ENCODE measurements at places on chromosomes 6 and 20.

GRCh38 chr20:1887756-1888155 lies 7.5 kb upstream of the SIRPA start:
- no peak for DNase-seq

GRCh38 chr20:45229264-45230056 lies 8.3 kb downstream of the SEMG2 start:
- DNase-seq: peak; percentile 48

DNA sequence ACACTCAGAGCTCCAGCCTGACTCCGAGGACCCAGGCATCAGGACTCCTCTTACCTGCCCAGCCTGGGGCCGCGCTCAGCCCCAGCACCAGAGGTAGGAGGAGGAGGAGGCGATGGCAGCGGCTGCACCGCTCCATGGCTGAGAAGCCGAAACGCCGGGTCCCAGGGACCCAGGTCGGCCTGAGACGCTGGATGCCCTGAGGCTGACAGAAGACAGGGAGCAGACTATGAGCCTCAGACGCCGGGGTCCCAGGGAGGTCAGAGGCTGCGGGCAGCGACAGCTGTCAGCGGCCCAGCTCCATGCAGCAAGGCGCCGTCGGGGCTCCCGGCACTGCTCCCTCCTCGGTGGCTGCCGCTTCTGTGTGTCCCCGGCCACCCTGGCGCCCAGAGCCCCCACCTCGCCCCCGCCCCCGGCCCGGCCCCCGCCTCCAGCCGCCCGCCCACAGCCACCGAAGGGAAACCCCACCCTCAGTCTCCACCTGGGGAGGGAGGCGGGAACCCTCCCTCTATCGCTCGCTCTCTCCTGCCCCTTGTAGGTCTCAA lies at the start of gene COL11A2:
TSS of gene COL11A2 (minus strand) at position 363 of the 542 bp plus-strand sequence. CDS start at position 136, 227 bp downstream.
- DNase-seq: no peak

DNA sequence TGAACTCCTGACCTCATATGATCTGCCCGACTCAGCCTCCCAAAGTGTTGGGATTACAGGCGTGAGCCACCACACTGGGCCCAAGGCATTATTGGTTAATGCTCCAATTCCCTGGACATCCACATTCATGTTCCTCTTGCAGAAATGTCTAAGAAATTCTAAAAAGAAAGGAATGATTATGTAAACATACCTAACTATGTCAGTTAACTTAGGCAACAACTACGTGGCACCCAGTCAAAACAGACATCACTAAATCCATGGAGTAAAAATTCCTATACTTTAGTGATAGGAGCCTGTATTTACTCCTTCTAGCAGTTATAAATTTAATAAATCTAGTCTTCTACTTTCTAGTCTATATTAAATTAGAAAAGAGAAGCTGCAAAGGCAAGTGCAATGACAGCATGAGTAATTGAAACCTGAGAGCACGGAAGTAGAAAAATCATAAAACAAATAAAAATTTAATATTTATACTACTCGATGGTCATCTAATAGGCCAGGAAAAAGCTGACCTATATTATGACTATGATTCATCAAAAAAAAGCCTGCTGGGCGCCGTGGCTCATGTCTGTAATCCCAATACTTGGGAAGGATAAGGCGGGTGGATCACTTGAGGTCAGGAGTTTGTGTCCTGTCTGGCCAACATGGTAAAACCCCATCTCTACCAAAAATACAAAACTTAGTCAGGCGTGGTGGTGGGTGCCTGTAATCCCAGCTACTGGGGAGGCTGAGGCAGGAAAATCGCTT lies 4.2 kb downstream of the AHI1 start:
- DNase-seq: no peak

- no peak for DNase-seq
Measured at GRCh38 chr6:68575765-68576439, 59.2 kb upstream of the ADGRB3 start.

DNA sequence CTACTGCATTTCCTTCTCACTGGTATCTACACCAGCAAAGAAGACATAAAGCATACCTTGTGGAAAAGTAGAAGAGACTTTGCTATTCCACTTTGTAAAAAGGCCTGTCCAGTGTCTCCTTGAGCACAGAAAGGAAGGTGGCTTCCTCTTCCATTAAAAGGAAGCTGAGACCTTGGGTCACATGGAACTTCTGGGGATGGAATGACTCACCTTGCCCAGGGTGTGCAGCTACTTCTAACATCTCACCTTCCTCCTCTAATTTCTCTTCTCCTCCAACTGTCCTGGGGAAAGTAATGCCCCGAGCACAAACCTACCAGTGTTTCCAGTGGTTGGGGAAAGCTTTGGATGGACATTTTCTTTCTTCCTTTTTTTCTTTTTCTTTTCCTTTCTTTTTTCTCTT lies 848.8 kb upstream of the MAP3K7 start:
- no peak for DNase-seq

- no peak for DNase-seq
Measured at GRCh38 chr6:50853939-50854338, 35.3 kb downstream of the TFAP2B start.

- peak; percentile 56 for DNase-seq
Measured at GRCh38 chr20:48656661-48657211, 171.1 kb downstream of the PREX1 start.

- peak; percentile 63 for DNase-seq
Measured at GRCh38 chr20:45445805-45446562, 23.6 kb upstream of the WFDC2 start.

DNA sequence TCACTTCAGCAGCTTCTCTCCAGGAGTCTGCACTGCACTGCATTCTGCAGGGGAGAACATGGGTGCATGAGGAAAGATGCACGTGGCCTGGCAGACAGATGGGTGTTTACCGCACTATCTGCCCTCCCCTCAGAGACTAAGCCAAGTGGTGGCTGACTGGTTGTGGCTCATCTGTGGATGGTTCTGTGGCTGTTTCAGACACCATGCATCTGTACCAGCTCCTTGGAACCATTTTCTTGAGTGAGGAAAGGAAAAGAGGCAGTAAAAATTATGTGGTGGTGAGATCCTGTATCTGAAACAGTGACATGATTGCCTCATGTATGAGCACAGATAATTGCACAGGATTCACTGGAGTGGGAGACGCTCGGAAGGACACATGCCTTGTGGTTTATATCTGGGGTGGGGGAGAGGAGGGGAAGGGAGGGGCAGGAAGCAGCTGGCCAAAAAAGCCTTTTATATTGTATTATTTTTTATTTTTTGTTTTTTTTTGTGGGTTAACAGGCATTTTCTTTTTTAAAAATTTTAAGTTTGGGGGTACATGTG lies 161.7 kb downstream of the ERMARD start:
- no peak for DNase-seq

DNA sequence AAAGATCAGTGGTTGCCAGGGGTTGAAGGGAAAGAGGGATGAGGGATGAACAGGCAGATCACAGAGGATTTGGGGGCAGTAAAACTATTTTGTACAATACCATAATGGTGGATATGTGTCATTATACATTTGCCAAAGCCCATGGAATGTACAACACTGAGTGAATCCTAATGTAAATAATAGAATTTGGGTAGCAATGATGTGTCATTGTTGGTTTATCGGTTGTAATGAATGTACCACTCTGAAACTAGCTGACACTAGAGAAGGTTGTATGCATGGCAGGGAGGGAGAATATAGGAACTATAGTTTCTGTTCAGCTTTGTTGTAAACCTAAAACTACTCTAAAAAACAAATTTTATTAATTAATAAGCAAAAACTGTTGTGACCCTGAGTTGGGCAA lies 17.8 kb upstream of the ASF1A start:
- DNase-seq: no peak

DNA sequence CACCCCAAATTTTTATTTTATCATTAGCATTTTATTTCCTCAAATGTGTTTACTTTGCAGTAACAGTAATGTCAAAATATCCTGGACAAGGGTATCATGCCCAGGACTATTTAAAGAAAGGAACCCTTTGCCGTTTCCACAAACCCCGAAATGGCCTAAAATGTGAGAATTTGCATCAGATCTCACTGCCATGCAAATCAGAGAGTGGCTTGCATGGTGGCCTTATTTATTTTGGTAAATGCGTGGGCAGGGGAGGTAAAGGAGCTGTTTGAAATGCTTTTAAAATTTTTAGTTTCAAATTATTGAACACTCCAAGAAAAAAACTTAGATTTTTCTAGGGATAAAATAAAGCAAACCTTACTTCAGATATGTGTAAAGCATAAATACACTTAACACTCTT lies 43.8 kb downstream of the ADAT2 start:
- no peak for DNase-seq

- no peak for DNase-seq
Measured at GRCh38 chr6:122082370-122082769, 317.1 kb upstream of the HSF2 start.

DNA sequence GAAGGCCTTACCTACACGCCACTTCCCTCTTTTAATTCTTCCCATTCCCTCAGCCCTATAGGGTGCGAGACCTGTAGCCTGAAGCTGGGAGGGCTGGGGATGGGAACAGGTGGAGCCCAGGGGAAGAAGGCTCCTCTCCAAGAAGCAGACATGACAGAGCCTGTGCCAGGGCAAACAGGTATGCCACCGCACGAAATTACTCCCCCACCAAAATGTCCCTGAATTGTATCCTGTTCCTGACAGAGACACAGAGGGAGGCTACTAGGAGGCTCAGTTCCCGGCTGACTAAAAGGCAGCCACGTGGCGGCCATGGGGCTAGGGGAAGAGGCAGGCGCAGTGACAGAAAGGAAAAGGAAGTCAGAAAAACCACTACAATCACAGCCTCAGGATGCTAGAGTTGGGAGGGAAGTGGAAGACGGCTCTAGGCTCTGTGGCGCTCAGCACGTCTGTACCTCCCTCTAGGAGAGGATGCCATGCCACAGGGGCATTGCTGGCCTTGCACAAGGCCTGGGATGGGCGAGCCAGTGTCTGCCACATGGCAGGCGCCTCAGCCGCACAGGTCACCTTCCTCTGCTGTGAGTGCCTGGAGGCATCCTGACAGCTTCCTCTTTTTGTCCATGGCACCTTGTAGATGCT lies 27.7 kb downstream of the TFEB start:
- no peak for DNase-seq

DNA sequence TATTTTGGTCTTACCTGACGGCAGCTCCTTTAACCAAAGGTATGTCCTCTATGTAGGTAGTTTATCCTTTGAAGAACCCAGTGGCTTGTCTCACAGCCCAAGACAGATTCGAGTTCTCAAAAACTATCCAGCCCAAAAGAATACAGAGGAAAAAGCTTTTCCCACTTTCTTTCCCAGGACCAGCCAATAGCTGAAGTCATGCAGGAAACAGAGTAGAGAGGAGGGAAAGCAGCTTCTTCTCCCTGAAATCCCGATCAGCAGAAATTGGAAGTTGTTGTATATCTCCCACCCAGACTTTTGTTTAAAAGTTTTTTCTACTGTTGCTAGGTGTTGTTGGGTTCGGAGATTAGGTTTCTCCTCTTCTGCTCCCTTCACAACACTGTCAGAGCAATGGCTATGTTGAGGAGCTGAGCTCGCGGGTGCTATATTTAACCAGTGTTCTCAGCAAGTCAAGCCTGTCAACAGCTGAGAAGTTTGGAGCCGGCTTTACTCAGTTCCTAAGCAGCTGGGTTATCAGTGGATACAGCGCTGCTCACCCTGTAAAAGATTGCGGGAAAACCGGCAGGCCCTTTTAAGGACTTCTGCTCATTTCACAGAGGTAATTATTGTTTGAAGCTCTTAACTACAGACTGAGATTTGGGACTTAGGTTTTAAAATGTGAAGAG lies at the start of gene FILIP1:
TSS of gene FILIP1 (minus strand) at position 401 of the 665 bp plus-strand sequence. CDS start 78,828 bp downstream, outside the sequence.
- DNase-seq: no peak

DNA sequence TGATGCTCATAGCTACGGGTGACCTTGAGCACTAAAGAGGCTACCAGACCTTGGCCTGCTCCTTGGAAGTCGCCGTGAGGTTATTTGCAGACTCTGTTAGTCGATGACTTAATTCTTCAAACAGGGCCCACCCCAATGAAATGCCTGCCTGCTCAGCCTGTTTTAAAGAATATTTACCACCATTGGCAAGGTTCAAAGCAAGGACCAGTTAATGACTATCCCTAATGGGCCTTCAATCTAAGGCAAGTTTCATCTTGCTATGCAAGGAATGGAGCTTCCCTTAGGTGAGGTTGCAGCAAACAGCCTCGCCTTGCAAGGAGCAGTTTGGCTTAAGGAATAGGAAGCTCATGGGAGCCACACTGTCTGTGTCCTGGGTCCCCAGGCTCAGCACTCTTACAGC lies 22.9 kb upstream of the SPO11 start:
- DNase-seq: no peak

GRCh38 chr6:41785689-41786450 lies 1.6 kb upstream of the TOMM6 start:
- DNase-seq: peak; percentile 30

DNA sequence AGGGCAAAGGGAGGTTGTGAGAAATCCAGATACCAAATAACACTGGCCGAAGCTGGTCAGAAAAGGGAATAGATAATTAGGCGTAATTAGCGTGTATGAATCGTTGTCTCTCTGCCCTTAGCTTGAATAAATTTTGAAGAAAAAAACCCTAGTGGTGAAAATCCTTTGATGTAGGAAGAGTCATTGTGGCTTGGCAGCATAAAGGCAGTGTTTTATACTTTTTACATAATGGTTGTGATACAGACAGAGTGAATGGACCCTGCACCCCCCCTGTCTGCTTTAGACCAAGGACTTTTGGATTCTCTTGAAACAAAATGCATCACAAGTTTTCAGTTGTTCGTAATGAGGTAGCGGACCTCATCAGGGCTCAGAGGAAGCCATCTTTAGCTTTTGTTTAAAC lies 126.5 kb downstream of the AFG1L start:
- DNase-seq: no peak

DNA sequence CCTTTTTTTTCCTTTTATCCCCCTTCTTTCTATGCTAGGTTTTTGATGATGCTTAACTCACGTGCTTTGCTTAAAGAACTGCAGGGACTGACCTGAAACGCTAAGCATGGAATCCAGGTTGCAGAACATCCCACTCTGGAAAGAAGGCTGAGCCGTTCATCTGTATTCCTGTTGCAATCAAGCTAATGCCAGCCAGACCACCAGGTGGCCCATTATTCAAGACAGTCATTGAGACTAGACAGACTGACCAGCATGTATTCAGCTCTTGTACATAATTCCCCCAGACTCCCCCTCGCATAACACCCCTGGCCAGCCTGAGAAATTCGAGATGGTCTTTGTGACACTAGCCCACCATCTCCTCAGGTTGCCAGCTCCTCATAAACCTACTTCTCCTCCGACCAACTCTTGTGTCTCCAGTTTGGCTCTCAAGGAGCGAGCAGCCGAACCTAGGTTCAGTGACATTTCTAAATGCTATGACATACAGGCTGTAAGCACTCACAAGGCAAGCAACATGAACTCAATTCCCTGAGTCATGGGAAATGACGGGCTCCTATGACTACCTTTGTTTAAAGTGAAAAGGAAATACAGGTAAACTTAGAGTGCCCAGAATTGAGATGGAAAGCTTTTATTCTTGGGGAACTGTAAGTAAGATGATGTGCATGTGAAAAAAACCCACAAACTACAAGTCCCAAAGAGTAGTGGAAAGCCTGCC lies 309.3 kb upstream of the CDYL start:
- no peak for DNase-seq
